Muscle of back (tissue), 13 donors: ENCODE measurements at places on chromosomes 3 and 15.

- no peak for DNase-seq
These were observed 16.1 kb downstream of the FILIP1L start for GRCh38 chr3:100097919-100098783.

DNA sequence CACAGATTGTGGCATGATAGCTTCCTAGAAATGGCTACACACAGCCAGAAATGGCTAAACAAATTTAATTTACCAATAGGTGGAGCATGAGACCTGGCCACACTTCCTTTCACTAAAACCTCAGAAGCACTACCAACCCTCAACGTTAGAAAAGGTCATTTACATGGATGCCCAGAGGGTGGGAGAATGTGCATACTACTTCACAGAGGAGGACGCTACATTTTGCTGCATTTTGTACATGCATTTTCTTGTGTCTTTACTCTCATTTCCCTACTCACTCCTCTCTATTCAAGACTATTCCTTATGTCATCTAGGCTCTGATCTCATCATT lies 40.1 kb downstream of the C2CD4B start:
- no peak for DNase-seq

GRCh38 chr3:100562224-100562857 lies 47.1 kb upstream of the ADGRG7 start:
- no peak for DNase-seq

DNA sequence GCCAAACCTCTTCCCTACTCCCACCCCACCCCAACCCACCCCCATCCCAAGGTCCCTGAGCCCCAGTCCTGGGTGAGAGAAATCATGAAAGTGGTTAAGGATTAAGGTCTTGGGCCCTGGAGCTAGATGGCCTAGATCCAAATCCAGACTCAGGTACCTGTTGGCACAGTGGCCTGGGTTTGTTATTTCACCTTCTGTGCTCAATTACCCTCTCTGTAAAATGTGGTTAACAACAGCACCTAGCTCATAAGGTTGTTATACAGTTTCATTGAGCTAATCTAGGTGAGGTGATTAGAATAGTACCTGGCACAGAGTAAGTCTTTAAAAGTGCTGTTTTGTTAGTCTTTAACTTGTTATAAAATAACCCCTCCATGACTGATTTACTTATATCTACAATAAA lies 6.4 kb upstream of the SNUPN start:
- no peak for DNase-seq

DNA sequence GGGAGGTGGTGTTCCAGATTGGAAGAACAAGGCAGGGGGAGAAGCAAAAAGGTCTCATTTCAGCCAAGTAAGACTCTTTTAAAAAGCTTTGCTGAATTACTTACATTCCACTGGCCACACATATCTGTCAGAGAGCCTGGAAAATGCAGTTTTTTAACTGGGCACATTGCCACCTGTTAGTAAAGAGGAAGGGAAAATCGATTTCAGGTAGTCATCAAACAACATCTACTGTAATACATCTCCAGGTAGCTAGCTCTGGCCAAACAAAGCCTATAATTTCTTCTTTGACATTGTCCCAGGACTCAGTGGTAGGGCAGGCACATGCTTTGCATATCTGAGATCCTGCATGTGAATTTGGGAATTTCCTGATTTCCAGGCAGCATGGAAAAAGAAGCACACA lies 480.7 kb upstream of the SUCLG2 start:
- peak; percentile 68 for DNase-seq

- no peak for DNase-seq
These were observed 38.8 kb upstream of the BFSP2 start for GRCh38 chr3:133361011-133361410.
